ENCODE measurements at places on chromosomes 11 and 22.

DNA sequence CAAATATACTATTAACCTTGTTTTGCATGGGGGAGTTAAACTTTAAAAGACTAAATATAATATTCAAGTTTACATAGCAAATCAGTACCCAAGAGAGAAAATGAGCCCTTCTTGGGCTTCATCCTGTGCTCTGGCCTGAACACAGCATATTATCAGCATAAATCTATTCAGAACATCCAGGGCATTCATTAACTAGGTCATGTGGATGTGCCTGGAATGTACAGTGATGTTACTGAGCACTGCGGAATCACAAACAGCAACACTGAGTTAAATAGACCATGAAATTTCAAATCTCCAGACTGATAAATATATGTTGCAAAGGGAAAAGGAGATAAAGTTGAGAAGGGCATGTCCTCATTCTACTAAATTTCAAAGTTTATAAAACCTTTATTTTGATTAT, 426.4 kb downstream of the AASDHPPT start:
- DNase-seq: no peak

GRCh38 chr22:49995041-49995360, 17.6 kb downstream of the IL17REL start:
- no peak for DNase-seq

- DNase-seq: peak; percentile 40
These were observed at the start of gene TENM4 for GRCh38 chr11:79440571-79441460. TENM4 (minus strand) TSS chr11:79441030; CDS start chr11:79069944, 371,086 bp downstream.

DNA sequence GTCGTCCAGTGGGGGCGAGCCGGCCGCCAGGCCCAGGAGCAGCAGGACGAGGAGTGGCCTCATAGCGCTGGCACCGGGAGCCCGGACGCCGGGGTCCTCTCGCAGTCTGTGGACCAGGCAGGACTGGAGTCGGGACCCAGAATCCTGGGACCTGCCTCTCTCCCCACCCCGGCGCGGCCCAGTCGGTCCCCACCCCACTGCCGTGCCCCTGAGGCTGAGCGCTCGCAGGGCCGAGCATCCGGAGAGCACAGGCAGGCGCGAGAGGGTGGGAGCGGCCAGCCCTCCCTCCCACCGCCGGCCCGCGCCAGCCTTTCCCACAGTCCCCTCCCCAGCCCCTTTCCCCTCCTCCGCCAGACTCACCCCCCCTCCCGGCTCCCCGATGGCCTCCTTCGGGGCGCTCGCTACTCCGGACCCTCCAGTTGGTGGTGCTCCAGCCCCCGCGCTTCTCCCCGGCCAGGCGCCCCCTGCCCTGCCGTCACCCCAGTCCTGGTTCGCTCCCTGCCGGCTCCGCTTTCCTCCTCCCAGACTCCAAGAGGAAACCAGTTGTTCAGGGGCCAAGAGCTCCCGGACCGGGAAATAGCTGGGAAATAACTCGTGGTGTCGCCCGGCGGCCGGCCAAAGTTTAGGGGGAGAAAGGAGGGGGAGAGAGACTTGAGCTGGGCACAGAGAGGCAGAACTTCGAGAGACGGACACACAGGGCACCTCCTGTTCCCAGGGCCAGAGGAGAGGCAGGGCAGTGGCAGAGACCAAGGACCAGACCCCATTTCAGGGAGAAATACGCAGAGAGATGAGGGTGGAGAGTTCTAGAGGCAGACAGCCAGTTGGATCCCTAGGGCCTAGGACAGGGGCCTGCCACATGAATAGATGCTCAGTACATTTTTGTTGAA, at the start of gene C1QTNF5:
Gene C1QTNF5, minus strand, starts transcription at position 549 of the 887 bp plus-strand sequence. Its CDS starts 486 bp downstream, at position 63.
- no peak for DNase-seq

DNA sequence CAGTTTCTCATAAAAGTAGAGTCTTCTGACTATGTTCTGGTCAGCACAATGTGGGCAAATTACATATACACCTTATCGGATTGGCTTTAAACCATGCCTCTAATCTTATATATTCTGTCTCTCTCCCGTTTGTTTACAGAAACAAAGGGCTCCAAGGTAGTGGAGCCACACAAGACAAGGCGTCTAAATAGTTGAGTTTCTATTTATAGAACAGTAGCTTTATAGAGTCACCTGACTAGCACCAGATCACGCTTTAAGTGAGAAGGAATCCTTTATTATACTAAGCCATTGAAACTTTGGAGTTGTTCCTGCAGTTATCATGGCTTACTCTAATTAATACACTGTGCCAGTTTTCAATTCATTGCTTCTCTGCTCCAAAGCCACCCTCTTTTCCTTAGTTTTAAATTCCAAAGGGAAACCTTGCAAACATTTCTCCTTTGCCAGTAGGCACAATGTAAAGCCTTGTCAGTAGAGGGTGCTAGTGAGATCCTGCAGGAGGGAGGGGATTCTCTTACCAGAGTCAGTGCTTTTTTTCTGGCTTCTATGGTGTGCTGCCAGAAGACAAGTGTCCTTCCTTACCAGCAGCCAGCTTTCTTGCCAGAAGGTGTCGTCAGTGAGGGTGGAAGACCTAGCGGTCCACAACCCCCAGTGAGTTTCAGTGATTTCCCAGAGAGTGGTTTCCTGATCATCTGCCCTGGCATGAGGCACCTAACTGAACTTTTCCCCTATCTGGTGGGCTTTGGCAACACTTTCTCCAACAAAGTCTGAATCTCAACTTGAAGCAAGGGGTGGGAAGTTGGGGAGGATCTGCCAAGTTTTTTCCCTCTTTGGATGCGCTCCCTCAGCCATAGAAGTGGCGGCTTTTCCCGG, 71.7 kb downstream of the RAB38 start:
- peak; percentile 1 for DNase-seq

DNA sequence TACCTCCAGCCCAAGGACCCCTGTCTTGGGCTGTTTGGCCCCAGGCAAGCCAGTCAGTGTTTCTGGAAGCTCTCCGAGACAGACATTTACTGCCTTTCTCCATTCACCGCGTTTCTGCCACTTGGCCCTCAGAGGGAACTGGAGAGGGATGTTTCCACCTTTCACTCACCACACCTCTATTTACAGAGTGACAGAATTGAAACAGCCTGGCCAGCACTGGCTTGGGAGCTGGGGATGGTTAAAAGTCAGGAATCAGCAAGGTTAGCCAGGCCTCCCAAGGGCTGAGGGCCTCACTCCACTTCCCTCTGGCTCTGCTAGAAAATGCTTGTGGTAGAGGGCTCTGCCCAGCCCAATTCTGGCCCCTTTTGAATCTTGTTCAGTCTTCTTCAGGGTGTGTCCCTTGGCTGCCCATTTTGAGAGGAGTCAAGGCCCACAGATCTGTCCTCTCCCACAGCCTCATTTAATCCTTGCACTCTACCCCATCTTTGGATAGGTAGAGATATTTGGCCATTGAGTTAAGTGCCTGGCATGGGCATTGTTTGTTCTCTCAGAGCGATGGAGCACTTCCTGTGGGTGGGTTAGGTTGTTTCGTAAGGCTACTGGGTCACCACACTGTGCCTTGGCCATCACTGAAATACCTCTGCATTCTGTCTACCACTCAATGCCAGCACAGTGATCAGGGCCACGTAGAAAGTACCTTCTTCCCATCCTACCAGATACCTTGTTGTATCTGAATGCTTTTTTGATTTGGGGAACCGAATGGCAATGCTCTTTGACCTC, 119.2 kb downstream of the MICAL2 start:
- no peak for DNase-seq

- no peak for DNase-seq
These were observed 5.3 kb upstream of the OR52M1 start for GRCh38 chr11:4539603-4540219.

- no peak for DNase-seq
These were observed 49.5 kb upstream of the PHF21B start for GRCh38 chr22:45059296-45059695.

DNA sequence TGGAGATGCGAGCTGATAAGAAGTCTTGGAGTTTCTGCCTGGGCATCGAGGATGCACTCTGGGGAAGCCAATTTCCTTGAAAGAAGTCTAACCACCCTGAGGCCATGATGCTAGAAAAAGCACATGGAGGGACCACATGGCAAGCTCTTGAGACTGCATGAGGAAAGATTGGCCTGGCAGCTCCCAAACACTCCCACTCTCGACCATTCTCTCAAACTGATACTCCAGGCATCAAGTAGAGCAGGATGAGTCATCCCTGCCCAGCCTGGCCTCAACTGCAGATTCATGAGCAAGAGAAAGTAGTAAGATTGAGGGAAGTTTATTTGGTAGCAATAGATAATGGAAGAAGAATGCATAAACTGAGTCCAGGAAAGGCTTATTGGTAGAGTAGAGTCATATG, 194.3 kb downstream of the KIF18A start:
- DNase-seq: no peak

- DNase-seq: no peak
These were observed 64.3 kb upstream of the IGLL5 start for GRCh38 chr22:22823131-22823810.

- no peak for DNase-seq
These were observed 174.0 kb downstream of the TBC1D22A start for GRCh38 chr22:46936378-46936903.

DNA sequence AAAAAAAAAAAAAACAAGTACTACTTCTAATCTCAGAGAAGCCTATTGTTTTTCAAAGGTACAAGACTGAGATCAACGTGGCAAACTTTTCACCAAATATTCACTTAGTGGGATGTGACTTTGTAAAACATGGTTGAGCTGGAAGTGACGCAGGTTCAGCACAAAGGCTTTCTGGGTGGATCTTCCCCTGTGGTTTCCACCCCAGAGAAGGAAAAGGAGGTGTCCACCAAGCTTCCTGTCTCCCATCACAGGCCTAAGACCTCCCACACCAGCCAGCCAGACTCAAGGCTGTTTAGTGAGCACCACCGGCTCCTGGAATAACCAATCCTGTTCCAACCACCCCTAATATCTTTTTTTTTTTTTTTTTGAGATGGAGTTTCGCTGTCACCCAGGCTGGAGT, 5.7 kb downstream of the TMEM184B start:
- no peak for DNase-seq

DNA sequence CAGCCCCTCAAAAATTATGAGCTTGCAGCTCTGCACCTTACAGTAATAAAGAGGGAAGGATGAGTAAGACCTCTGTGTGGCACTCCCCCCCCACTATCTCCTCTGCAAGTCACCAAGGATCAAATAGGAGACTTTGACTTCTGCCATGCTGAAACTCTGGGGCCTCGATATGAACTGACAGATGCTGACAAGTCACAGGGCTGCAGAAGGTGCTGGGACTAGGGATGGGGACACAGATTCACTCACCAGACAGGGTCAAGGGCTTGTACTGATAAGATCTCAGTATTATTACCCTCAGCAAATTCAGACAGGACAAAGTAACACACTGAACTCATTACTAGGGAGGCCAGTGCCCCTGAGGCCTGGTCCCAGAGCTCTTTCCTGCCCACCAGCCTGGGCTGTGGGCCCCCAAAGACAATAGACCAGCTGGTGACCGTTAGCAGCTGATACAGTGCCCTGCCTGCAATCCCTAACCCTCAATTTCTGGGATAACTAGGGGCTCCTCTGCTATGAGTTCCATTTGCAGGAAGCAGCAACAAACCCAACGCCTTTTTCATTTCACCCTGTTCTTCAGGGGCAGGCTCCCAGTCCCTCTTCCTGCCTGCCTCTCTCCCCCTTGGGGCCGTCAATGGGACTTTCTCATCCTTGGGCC, 20.1 kb downstream of the TMPRSS13 start:
- no peak for DNase-seq

DNA sequence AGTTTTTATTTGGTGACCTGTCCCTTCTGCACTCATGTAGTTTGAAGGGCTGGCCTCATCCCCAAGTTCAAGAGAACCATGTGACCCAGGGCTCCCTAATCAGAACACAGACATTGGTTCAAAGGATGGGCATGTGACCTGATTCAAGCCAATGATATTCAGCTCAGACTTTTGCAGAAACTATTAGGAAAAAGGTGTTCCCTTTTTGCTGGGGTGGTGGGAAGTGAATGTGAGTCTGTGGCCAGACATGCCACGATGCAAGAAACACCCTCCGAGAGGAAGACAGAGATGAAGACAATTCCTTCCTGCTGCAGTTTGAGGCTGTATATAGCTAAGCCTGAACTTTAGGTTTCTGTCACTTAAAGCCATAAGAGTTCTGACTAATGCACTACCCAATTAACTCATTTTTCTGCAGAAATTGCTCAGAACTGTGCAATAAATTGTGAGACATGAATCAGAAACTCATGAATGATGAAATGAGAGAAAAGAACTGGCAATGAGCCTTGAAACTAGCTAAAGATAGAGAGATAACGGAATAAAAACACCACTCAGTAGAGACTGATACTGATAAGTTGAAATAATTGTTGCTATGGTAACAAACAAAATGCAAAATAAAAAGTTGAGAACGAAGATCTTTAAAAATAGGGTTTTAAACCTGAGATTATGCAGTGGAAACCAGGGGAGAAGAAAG, 9.2 kb upstream of the MAPK1 start:
- peak; percentile 40 for DNase-seq

GRCh38 chr22:30821381-30821780, 126.7 kb downstream of the OSBP2 start:
- no peak for DNase-seq

DNA sequence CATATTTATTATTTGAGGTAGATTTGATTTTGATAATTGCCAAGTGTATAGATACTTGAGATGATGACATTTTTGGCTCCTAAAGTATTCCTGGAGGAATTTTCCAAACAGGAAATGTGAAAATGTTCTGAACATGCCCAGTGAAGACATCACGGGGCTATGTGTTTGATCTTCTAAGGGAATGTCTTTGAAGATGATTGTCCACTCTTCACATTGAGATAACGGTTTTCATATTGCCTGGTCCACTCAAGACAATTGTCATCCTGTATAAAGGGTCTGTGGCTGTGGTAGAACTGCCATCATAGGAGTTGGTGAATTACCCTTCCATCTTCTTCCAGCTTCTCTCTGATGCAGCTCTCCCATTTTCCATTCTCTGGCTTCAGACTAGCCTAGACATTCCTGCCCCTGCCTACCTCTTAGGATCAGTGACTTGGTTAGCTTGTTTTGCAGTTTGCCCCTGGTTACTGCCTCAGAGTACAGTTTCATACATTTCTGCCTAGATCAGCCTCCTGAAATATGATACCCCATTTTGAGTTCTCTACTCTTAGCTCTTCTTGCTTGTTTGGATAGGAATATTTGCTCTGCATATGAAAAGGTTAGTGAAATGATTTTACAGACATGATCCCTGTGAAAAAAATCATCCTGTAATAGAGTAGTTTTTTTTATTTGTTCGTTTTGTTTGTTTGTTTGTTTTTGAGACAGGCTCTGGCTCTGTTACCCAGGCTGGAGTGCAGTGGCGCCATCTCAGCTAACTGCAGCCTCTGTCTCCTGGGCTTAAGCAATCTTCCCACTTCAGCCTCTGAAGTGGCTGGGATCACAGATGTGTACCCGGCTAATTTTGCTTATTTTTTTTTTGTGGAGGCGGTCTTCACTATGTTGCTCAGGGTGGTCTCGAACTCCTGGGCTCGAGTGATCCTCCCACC, 111.4 kb upstream of the SORL1-AS1 start:
- no peak for DNase-seq

DNA sequence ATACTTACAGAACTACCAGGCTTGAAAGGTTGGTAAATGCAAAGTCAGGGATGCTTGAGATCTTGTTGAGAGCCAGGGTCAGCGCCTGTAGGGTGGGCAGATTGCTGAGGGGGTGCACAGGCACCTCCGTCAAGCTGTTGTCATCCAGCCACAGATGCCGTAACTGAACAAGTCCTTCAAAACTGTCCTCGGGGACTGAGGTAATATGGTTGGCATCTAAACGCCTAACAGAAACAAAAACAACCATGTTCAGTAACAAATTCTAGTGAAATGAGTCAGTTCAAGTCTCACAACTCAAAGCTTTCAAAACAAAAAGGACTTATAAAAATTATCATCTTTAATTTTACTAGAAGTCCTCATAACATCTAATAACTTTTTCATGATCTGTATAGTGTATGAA, 22.2 kb upstream of the CCDC34 start:
- DNase-seq: peak; percentile 78

- DNase-seq: no peak
These were observed 156.7 kb downstream of the CTTN start for GRCh38 chr11:70555078-70555477.

- no peak for DNase-seq
These were observed 12.9 kb upstream of the WT1 start for GRCh38 chr11:32448232-32448631.

Data from AG04449 (cell line).